Left cardiac atrium (tissue), 4 donors: ENCODE measurements at places on chromosomes 5 and 9. TPM values are rescaled to one million over a fixed set of nuclear protein-coding genes. Genes with fewer than 3 reads are reported as not detected.

C1QTNF3 gene
- 2.4 TPM for total RNA-seq

INSYN2B gene
- total RNA-seq, result 0.29 TPM

C5orf22 gene
- 17.0 TPM for total RNA-seq

ADAMTS16 gene
- total RNA-seq, result 0.27 TPM

RNF44 gene
- 26.6 TPM for total RNA-seq

NUDT12 gene
- total RNA-seq, result 9.2 TPM

ZSWIM6 gene
- total RNA-seq, result 7.8 TPM
